ENCODE measurements at places on chromosomes 1 and 21.

DNA sequence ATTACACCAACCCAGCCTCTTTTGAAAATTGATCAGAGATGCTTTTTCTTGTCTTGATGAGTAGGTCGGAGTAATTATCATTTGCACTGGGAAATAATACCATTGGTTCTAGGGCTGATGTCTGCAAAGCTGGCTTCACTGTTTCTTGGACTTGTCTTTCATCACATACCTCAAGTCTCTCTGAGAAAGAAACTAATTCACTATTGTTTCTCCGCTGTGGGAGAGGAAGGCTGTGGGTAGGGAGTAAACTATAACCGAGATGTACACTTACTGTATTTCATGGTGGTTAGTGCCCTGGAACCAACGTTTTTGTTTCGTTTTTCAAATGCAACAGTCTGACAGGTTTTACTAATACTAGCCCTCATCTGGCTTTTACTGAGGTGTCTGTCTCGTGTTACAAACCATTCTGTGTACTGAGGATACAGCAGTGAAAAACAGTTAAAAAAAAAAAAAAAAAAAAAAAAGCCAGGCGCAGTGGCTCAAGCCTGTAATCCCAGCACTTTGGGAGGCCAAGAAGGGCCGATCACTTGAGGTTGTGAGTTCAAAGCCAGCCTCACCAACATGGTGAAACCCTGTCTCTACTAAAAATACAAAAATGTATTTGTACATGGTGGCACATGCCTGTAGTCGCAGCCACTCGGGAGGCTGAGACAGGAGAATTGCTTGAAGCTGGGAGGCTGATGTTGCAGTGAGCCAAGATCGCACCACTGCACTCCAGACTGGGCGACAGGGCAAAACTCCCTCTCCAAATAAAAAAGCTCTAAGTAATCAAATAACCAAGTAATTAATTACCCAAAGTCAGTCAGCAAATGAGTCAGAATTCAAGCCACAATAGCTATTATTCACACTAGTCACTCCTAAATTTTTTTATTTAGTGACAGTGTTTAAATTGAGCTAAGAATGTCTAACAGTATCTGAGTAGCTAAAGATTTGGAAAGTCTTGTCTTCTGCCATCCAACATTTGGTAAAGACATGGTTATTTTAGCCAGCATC is 23.3 kb downstream of the TOMM20 start:
- no peak for DNase-seq

- no peak for DNase-seq
These were observed 15.3 kb downstream of the RNF187 start for GRCh38 chr1:228502522-228502921.

DNA sequence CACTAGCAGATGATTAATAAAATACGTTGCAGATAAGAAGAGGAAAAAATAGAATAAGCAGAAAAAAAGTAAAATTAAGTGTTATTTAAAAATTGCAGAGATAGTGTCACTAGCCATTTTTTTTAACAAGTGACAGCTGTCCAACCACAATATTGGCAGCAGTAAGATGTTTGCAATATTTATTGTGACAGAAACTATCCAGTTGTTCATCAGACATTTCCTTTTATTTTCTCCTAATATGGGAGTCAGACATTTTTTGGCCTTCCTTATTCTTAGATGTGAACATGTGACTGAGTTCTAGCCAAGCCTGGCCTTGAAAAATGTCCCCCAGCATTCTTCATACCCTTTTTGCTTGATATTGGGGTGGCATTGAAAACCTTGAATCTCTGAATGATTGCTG is 3.4 kb upstream of the SPAG17 start:
- DNase-seq = no peak

- no peak for DNase-seq
These were observed 16.7 kb downstream of the DDX59 start for GRCh38 chr1:200653022-200653462.

GRCh38 chr1:173475564-173476196 is 1.5 kb upstream of the PRDX6 start:
- DNase-seq = no peak

DNA sequence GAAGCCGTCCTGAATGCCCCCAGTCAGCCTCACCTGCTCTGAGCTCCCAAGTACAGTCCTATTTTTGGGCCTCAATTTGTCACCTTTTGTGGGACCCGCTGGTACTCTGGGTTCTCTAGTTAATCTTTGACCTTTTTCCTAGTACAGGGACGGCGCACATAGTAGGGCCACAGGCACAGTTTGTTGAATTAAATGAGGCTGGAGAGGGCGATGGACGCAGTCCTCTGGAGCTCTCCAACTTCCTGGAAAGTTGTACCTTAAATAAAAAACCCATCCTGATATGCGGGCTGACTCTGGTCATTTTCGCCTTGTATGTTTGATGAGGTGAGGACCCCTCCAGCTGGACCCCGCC is 4.8 kb downstream of the FAM110D start:
- no peak for DNase-seq

- DNase-seq = peak; percentile 27
These were observed 224.2 kb upstream of the RUNX1 start for GRCh38 chr21:35273333-35273732.

- no peak for DNase-seq
These were observed 103.2 kb downstream of the SLC35F3 start for GRCh38 chr1:234007684-234008083.

GRCh38 chr1:30749691-30750583 is 7.6 kb downstream of the LAPTM5 start:
- DNase-seq = no peak

GRCh38 chr1:198156111-198156744 is 570 bp upstream of the NEK7 start:
- DNase-seq = peak; percentile 50

GRCh38 chr1:148362626-148363438 is 120.3 kb downstream of the PPIAL4G start:
- DNase-seq = peak; percentile 56

GRCh38 chr1:201573030-201573429 is 34.1 kb downstream of the NAV1 start:
- no peak for DNase-seq

DNA sequence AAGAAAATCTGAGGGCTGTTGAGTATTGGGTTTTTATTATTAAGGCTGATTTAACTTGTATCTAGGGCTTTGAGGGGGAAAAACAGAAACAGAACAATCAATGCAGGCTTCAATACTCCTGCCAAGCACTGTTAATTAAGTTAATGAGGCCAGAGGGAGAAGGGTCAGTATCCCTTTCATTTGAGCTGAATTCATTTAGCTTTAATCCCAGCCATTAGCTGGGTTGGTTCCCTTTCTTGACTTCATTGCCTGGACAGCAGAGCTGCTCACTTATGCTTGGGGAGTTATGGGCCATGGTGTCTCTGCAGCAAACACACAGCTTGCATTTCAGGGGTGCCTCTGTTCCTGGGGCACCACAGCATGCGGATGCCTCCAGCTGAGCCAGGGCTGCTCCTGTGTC is 16.3 kb downstream of the TLR5 start:
- DNase-seq = no peak

GRCh38 chr1:67323087-67323486 is 15.4 kb downstream of the IL12RB2 start:
- no peak for DNase-seq

- no peak for DNase-seq
These were observed 19.7 kb downstream of the GNAI3 start for GRCh38 chr1:109567877-109568672.

DNA sequence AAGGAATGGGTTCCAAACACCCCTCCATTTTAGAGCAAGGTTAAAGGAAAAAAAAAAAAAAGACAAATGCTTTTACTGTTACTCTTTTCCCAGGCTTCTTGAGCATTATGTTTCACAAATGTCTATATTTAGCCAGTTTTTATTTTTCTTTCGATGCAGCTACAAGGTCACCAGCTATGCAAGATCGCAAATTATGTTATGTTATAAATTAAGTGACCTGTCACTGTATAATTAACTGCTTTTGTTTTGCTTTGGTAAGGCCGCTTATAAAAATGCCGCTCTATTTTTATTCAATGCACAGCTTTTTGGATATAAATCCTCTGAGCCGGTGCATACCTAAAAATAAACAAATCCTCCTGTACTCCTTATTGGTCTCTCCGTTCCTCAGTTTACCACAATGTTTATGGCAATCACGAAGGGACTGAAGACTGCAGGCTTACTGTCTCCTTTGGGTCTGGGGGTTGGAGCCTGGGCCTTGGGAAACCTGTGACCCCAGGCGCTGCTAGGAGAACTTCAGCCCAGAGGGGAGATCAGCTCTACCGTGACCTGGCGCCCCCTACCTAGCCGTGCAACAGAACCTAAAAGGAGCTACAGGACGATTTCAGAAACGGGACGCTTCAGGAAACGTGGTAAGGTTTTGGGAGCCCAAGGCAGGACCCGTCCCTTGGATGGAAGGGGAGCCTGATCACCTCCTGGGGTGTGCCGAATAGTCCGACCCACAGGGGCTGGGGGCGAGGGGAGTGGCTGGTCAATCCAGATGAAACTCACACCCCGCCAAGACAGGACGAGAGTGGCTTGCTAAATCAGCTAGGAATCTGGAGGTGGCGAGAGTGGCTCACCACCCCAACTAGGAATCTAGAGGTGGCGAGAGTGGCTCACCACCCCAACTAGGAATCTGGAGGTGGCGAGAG is 101.2 kb upstream of the CD55 start:
- no peak for DNase-seq

DNA sequence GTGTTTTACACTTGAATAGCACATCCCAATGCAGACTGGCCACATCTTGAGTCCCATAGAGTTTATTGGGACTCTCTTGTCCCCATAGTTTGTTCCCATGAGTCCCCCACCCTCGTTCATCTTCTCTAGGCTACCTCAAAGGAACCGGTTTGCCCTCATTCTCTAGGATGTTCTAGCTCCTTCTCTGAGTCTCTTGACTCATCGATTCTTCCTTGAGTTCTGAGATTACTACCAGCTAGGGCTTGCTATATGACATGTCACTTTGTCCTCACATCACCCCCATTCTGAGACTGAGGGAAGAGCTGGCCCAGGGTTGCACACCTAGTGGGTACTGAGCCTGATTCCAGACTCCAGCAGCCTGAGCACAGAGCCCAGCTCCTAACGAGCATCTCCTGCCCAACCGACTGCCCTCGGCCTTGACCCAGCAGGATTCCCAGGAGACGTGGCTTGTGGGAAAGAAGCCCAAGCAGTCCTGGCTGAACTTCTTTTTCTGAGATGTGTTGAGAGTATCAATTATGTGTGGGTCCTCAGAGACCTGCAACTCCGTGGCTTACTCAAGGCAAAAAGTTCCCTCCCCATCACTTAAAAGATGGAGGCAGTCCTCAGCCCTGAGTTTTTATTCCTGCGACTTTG is 42.0 kb downstream of the TMEM51 start:
- DNase-seq = no peak

- no peak for DNase-seq
These were observed 75.1 kb downstream of the LYST start for GRCh38 chr1:235791532-235792060.

DNA sequence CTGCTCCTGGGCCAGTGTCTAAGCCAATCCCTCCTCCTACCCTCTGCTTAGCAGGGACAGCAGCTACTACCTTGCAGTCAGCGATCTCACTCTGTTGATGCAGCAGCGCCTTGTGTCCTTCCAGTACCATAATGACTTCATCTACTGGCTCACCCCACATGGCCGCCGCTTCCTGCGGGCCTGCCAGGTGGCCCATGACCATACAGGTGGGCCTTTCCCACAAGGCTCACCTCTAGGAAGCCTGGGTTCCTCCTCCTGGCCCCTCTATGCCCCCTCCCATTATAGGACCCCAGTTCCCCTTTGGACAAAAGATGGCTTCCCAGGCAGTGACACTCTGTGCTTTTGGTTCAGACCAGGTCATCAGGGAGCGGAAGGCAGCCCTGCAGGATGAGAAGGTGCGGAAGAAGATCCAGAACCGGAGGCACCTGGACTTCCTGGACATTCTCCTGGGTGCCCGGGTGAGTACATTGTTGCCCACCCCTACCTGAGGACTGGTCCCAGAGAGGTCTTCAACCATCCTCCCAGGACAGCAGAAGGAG is 15.1 kb downstream of the CYP4B1 start:
- DNase-seq = no peak

- DNase-seq = no peak
These were observed 71.4 kb downstream of the DIRAS3 start for GRCh38 chr1:67978890-67979516.

GRCh38 chr1:7026169-7026568 is 240.9 kb downstream of the CAMTA1 start:
- DNase-seq = no peak

GRCh38 chr1:164310166-164310565 is 248.8 kb upstream of the PBX1 start:
- no peak for DNase-seq

GRCh38 chr1:169105434-169106094 is 926 bp upstream of the ATP1B1 start:
- peak; percentile 86 for DNase-seq

Data from iPS-NIHi11 (cell line).